ENCODE measurements at places on chromosomes 6 and 20. TPM values are rescaled to one million over a fixed set of nuclear protein-coding genes. Genes with fewer than 3 reads are reported as not detected.

The GNAS-AS1 gene
- total RNA-seq, result 0.11 TPM

The SYTL3 gene
- total RNA-seq, result 1.7 TPM

The TNFRSF21 gene
- total RNA-seq, result 1.9 TPM

The ZNF391 gene
- 5.7 TPM for total RNA-seq

The SLC35D3 gene
- total RNA-seq, result 0.06 TPM

The PKHD1 gene
- total RNA-seq, result 0.14 TPM

The PDYN gene
- not detected for total RNA-seq

The GLO1 gene
- 98.4 TPM for total RNA-seq

The ASCC3 gene
- 33.5 TPM for total RNA-seq

The MTFR2 gene
- total RNA-seq, result 0.48 TPM

The COL11A2 gene
- 0.88 TPM for total RNA-seq

The RCAN2 gene
- total RNA-seq, result 2.3 TPM

The NOX3 gene
- total RNA-seq, result not detected

The LY6G6D gene
- total RNA-seq, result not detected

The AFG1L gene
- total RNA-seq, result 9.6 TPM

The BPIFB2 gene
- 0.15 TPM for total RNA-seq

The PFDN4 gene
- 46.1 TPM for total RNA-seq

The KCNK16 gene
- total RNA-seq, result not detected

The FOXC1 gene
- 3.0 TPM for total RNA-seq

The FLRT3 gene
- total RNA-seq, result 4.8 TPM

The HCRTR2 gene
- total RNA-seq, result not detected

The KCNK5 gene
- total RNA-seq, result 0.48 TPM

The RUNX2 gene
- total RNA-seq, result 1.9 TPM

The ZSWIM3 gene
- 19.5 TPM for total RNA-seq

The COL9A1 gene
- not detected for total RNA-seq

Measured in adrenal gland (tissue), 19 donors.